Activated CD4-positive, alpha-beta memory T cell treated with anti-CD3 and anti-CD28 coated beads for 36 hours (primary cell): ENCODE measurements at places on chromosomes 12 and 14. TPM values are rescaled to one million over a fixed set of nuclear protein-coding genes. Genes with fewer than 3 reads are reported as not detected.

Gene WIF1
- not detected for total RNA-seq

Gene ART4
- total RNA-seq = not detected

Gene ARHGDIB
- total RNA-seq = 640 TPM

Gene SYNDIG1L
- not detected for total RNA-seq

Gene TPPP2
- not detected for total RNA-seq

Gene CYP46A1
- 0.21 TPM for total RNA-seq
